ENCODE measurements at places on chromosomes 16 and 17.

DNA sequence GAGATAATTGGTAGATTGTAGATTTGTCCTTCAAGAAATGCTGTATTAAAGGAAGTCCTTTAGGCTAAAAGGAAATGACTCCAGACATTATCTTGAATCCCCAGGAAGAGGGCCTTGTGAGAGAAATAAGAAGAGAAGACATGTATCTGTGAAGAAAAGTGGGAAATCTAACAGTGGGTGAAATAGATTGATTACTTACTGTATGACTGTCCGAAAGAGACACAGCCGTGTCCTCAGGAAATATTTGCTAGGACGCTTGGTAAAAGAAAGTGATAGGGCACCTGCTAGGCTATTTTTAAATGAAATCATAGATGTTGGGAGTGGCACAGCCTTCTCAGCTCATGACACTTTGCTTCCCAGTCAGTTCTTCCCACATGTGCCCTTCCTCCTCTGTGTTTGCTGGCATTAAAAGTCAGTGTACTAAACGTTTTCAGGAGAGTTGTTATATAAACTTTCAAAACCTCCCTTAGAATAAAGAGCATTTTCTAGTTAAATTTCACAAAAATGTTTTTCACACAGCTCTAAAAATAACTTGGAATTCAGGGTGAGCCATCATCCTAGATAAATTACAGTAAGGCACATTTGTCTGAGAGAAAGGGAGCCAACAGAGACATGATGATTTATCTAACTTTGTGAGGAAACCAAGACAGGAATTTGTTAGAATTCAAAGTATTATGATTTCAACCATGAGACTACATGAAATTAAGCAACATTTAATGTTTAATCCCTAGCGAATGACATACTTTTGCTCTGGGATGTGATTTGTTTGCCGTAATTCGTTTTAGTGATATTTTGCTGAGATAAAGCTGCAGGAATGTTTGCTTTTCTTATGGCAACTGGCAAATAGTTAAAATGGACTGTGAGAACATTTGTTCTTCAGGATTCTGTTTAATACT lies 35.0 kb downstream of the DHRS7B start:
- DNase-seq: no peak

DNA sequence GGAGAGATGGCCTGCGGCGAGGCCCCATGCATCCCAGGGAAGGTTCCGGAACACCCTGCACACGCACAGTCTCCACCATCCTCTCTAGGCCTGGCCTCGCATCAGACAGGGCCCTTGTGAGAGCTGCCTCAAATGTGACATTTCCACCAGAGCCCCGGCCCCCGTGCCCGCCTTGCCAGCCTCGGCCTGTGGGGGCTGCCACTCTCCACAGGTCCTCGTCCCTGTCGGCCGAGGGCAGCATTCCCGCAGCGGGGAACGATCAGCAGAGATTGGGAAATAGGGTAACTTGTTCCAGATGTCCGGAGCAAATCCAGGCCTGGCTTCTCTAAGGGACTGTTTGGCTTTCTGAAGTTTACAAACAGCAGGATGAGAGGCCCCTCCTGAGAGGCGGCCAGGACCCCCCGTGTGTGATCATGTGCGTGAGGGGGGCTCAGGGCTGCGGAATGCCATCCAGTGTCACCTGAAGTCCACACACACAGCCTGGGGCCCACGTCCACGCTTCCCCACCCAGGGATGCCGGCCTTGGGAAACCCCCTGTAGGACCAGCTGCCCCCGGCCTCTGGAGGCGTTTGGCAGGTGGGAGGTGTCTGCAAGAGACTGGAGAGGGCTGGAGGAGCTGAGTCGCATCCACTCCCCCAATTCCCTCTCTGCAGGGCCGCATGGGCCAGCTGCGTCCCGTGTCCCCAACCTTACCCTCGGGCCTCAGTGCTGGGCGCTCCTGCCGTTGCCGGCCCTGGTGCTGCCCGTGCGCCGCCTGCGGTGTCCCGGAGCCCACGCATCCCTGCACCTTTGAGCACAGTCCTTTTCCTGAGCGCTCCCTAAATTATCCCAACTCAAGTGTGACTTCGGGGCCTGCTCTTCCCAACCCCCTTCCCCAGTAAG lies 70.4 kb downstream of the ZDHHC7 start:
- no peak for DNase-seq

- no peak for DNase-seq
Observed at GRCh38 chr16:75570396-75571065, 4.4 kb downstream of the GABARAPL2 start.

GRCh38 chr17:66542129-66542966 lies 239.9 kb downstream of the PRKCA start:
- DNase-seq: no peak

DNA sequence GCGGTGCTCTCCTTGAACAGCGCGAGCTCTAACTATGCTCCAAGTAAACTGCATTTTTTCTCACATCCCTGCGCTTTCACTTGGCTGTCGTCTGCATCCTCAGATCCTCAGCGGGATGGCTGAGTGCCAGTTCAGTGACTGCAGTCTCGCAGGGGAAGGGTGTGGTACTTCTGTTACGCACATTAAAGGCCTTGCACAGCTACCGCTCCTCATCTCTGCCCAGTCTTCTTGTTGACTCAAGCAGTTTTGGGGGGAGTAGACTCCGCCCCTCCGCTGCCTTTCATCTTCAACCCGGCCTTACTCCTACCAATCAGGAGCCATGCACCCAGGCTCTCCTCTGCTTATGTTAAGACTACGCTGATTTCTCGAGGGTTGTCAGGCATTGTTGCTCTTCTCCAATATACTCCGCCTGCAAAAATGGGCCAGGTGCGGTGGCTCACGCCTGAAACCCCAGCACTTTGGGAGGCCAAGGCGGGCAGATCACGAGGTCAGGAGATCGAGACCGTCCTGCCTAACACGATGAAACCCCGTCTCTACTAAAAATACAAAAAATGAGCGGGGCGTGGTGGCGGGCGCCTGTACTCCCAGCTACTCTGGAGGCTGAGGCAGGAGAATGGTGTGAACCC lies 10.0 kb downstream of the ATP5PD start:
- no peak for DNase-seq

DNA sequence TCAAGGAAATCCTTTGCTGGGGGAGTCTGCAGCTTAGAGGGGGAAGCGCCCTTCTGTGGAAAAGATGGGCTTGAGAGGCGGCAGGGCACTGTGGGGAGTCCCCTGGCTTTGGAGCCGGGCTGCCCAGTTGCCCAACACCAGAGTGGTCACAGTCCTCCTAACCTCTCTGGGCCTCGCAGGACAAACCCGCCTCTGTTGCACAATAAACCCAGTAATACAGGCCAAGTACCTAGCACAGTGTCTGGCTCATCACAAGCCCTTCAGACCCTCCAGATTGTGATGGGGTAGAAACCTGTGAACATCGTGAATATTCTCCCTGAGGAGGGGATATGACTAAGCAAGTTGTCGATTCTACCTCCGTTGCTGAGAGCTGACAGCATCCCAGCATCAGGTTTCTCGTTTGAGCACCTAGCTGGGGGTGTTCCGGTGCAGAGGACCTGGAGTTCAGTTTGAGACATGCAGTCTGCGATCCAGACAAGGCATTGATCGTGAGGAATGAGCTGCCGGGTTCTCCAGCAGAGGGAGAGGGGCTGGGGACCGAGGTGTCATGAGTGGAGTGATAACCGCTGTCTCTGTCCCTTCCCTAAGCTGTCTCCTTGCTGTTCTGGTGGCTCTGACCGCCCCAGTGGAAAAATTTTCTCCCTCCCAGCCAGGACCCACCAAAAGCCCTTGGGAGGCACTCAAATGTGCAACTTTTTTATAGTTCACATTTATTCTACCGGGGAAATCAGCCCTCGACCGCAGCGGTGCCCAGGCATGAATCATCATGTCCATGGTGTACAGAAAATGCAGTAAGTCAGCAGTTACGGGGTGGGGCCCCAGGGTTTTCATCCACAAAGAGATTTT lies 161.9 kb downstream of the WSCD1 start:
- DNase-seq: peak; percentile 49

DNA sequence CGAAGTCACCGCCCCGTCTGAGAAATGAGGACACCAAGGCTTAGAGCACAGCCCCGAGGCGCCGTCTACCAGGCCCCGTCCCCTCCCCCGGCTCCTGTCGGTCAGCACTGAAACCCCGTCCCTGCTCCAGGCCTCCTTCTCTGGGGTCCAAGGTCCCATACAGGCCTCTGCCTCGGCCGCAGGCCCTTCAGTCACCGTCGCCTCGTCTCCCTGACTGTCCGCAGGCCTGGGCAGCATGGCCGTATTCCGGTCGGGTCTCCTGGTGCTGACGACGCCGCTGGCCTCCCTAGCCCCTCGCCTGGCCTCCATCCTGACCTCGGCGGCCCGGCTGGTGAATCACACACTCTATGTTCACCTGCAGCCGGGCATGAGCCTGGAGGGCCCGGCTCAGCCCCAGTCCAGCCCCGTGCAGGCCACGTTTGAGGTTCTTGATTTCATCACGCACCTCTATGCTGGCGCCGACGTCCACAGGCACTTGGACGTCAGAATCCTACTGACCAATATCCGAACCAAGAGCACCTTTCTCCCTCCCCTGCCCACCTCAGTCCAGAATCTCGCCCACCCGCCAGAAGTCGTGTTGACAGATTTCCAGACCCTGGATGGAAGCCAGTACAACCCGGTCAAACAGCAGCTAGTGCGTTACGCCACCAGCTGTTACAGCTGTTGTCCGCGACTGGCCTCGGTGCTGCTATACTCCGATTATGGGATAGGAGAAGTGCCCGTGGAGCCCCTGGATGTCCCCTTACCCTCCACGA lies 617 bp downstream of the COASY start:
- DNase-seq: no peak

GRCh38 chr17:58643147-58643546 lies 48.7 kb downstream of the TEX14 start:
- no peak for DNase-seq

Data from type B pancreatic cell (in vitro differentiated cells).